ENCODE measurements at places on chromosomes 12 and 14. TPM values are rescaled to one million over a fixed set of nuclear protein-coding genes. Genes with fewer than 3 reads are reported as not detected.

DNA sequence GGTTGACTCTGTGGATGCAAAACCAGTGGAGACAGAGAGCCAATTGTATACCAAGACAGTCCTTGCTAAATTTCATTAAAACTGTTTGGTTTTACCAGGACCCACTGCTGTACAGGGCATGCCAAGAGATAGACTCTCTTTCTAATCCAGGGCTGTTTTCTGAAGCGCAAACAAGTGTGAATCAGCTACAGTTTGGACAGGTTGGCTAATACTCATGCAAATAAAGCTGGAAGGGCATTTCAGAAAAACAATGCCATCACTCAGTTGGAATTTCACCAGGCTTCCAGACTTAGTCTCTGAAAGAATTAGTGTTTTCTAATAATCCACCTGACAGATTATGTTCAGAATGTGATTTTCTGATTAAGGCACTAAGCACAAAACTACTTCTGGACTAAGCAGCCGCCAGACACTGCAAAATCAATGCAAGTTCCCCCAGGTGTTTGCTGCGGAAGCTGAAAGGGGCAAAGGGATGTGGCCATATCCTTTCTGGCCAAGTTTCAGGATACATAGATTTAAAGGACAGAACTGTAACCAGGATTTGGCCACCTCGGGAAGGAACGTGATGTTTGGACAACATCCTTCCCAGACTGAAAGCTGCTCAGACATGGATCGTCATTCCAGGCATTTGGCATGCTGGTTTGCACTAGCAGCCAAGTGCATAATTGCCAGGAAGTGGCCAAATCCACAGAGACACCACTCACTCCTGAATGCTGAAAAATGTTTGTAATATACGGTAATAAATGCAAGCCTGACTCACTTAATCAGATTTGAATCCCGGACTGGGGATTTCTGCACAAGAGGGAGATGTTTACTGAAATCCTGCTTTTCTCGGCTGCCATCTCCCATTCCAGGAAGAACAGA, 32.0 kb upstream of the CDKN3 start:
- H3K36me3 ChIP-seq: no peaks in the 10 kb centered on the region
- DNase-seq: no peak
- H3K4me1 ChIP-seq: no peaks in the 10 kb centered on the region
- no peaks in the 10 kb centered on the region for H3K27me3 ChIP-seq

GRCh38 chr14:79043194-79043889, 873.2 kb downstream of the NRXN3 start:
- no peak for DNase-seq
- no peaks in the 10 kb centered on the region for H3K36me3 ChIP-seq
- no peaks in the 10 kb centered on the region for H3K27me3 ChIP-seq
- no peak overlapping the region for H3K27ac ChIP-seq
- no peak overlapping the region for H3K4me3 ChIP-seq

GRCh38 chr12:66555113-66555512, 123.8 kb downstream of the GRIP1 start:
- no peaks in the 10 kb centered on the region for H3K36me3 ChIP-seq
- H3K27ac ChIP-seq: no peak overlapping the region
- no peaks in the 10 kb centered on the region for H3K27me3 ChIP-seq
- no peaks in the 10 kb centered on the region for H3K4me1 ChIP-seq
- no peak overlapping the region for H3K4me3 ChIP-seq

GRCh38 chr14:40574780-40575179, 1031.9 kb upstream of the LRFN5 start:
- H3K4me3 ChIP-seq: no peak overlapping the region
- H3K27ac ChIP-seq: no peak overlapping the region
- H3K36me3 ChIP-seq: no peaks in the 10 kb centered on the region
- DNase-seq: no peak
- H3K27me3 ChIP-seq: no peaks in the 10 kb centered on the region

- no peaks in the 10 kb centered on the region for H3K27me3 ChIP-seq
- H3K4me1 ChIP-seq: no peaks in the 10 kb centered on the region
- peaks cover 20% of the 10 kb centered on the region for H3K36me3 ChIP-seq
- H3K4me3 ChIP-seq: no peak overlapping the region
- DNase-seq: no peak
These were observed 24.1 kb downstream of the NUP37 start for GRCh38 chr12:102095677-102096263.

GRCh38 chr12:42608196-42608825, 18.8 kb upstream of the PRICKLE1 start:
- H3K27ac ChIP-seq: no peak overlapping the region
- no peak for DNase-seq
- no peaks in the 10 kb centered on the region for H3K36me3 ChIP-seq
- no peaks in the 10 kb centered on the region for H3K27me3 ChIP-seq

SMARCC2 gene
- 129 TPM for total RNA-seq

RTL1 gene
- total RNA-seq: not detected

DNA sequence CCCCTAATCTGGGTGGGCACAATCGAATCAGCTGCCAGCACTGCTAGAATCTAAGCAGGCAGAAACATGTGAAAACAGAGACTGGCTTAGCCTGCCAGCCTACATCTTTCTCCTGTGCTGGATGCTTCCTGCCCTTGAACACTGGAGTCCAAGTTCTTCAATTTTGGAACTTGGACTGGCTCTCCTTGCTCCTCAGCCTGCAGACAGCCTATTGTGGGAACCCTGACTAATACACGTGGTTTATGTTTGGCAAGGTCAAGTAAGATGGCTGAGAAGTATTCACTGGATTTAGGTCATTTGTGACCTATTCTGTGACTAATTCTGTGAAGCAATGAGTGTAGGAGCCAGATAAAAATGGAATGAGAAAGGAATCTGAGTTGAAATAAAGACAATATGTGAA, 11.0 kb downstream of the GPR135 start:
- no peaks in the 10 kb centered on the region for H3K4me1 ChIP-seq
- no peak overlapping the region for H3K4me3 ChIP-seq

DNA sequence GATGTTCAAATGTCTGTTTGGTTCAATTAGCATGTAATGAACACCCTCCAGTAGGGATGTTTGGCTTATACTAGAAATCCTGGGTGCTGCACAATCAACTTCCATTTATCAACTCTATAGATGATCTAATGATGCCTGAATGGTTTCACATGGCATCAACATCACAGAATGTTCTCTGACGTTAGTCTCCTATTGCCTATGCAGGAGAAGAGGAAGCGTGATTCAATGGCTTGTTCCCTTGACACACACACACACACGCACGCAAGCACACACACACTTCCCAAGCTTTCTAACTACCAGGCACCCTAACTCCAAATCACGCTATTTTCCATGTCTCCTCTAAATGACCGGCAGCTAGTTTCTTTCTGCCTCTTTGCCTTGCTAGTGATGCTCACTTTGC, 49.3 kb downstream of the PKP2 start:
- no peaks in the 10 kb centered on the region for H3K36me3 ChIP-seq
- no peaks in the 10 kb centered on the region for H3K4me1 ChIP-seq
- no peak overlapping the region for H3K27ac ChIP-seq
- peaks cover 5% of the 10 kb centered on the region for H3K27me3 ChIP-seq
- no peak overlapping the region for H3K4me3 ChIP-seq

DNA sequence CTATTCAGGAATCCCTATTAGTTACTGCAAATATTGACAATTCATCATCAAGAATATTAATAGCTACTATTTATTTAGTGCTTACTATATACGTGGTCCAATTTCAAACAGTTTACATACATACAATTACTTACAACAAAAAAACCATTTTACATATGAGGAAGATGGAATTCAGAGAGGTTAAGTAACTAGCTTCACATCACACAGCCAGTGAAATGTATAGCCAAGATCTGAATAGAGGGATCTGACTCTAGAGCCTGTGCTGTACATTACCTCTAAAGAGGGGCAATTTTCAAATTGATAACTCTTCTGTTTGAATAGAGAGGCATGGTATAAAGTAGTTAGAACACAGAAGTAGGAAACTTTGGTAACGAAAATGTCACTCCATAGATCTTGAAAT, 18.3 kb downstream of the SOX5 start:
- no peaks in the 10 kb centered on the region for H3K27me3 ChIP-seq

- no peak for DNase-seq
- H3K36me3 ChIP-seq: no peaks in the 10 kb centered on the region
- no peaks in the 10 kb centered on the region for H3K27me3 ChIP-seq
- H3K4me3 ChIP-seq: no peak overlapping the region
These were observed 368.0 kb downstream of the TMEM121 start for GRCh38 chr14:105894125-105894977.

FAM186B gene
- 0.13 TPM for total RNA-seq

KRT85 gene
- not detected for total RNA-seq

GRCh38 chr12:77894556-77894955, 63.9 kb downstream of the NAV3 start:
- H3K27ac ChIP-seq: no peak overlapping the region
- H3K4me1 ChIP-seq: no peaks in the 10 kb centered on the region
- DNase-seq: no peak
- no peak overlapping the region for H3K4me3 ChIP-seq
- H3K36me3 ChIP-seq: no peaks in the 10 kb centered on the region

ESPL1 gene
- total RNA-seq: 54.6 TPM
